ENCODE measurements at places on chromosomes 4 and X. TPM values are rescaled to one million over a fixed set of nuclear protein-coding genes. Genes with fewer than 3 reads are reported as not detected.
A peak's percentile ranks its signal among the peaks of the same experiment; 100 is the strongest.

GRCh38 chr4:184693056-184693455 is 40.8 kb downstream of the CENPU start:
- DNase-seq, result no peak

DNA sequence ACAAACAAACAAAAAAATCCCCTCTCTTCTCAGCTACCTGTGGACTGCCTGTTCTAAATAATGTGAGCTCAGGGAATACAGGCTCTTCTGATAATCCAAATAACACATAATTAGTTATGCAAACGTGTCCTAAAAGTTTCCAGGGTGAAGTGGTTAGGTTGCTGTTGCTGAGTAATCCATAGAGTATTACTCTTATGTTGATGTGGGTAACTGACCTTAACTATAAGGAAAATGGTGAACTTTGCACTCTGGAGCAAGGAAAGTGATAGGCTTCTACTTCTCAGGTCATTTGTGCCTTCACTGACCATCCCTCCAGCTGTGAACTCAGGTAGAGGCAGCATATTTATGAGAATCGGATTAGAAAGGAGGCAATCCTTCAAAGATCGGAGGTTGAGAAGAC is 19.9 kb downstream of the MSN start:
- no peak for DNase-seq

DNA sequence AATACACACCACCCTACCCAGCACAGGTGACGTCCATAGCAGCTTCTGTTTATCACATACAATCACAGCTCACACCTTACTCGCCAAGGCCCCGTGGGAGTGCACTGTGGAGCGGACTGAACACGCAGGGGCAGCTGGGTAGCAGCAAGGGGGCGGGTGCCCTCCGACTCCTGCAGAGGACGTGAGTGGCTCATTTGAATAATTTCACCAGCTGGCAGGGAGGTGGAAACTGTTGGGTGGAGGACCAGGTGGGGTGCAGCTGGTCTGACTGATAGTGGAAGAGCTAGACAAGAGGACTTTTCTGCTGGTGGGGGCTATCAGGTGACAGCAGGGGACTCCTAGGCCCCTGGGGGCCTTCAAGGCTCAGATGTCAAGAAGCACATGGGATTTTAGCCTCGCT is 16.3 kb downstream of the MAN2B2 start:
- no peak for DNase-seq

DNA sequence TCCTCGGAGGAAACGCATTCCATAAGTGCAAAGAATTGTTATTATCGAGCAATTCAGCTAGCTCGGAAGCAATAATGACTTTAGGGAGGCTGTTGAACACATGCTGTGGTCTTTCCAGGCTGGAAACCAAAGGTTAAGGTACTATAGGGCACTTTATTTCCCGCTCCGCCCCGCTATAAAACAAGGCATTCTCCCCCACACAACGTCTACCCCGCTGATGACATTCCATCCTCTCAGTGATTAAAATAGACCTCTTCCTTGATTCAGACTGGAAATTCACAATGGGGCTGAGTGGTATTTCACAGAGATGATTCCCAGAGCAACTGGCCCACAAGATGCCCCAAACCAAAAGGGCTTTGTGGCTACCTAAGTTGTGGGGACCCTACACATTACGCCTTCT is 196.4 kb downstream of the STIM2 start:
- no peak for DNase-seq

ETDB gene
- total RNA-seq, result not detected

SPANXB1 gene
- total RNA-seq, result not detected

- no peak for DNase-seq
Observed at GRCh38 chr4:186653969-186654368, 69.7 kb downstream of the FAT1 start.

DNA sequence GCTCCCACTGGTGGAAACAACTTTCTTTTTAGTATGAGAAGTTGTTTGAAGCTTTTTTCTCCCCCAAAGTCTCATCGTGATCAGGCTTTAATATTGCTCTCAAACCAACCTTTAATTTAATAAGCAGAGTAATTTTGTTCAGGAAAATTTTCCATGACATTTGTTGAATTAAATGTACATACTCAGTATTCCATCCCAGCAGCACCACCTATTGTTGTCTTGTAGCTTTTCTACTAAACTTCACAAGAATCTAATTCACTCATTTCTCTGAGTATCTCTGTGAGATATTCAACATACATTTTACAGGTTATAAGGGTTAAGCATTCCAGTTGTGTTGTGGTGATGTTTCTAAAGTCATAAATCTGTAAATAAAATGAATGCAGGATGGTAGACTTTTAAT is 218.3 kb upstream of the HAND2 start:
- DNase-seq, result no peak

DNA sequence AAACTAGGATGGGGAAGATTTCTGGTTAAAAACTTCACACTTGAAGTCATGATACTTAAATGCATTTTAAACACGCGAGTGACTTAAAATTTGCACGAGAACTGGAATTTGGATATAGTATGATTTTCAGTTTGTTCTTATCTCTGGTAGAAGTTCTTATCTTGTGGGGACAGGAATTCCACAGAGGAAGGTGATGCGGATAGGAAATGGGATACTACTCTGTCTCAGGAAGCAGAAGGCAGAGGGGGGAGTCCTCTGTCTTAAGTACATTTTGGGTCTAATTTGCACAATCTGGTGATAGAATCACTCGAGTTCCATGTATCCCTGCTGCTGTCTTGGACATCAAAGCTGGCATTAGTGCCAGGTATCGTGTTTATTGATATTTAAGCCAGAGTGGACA is 53.3 kb downstream of the TLL1 start:
- DNase-seq, result no peak

MAMLD1 gene
- 1.1 TPM for total RNA-seq

FAM236A gene
- total RNA-seq, result not detected

SOX3 gene
- not detected for total RNA-seq

GRCh38 chr4:56668267-56668666 is 12.8 kb downstream of the HOPX start:
- DNase-seq, result peak; percentile 6

DNA sequence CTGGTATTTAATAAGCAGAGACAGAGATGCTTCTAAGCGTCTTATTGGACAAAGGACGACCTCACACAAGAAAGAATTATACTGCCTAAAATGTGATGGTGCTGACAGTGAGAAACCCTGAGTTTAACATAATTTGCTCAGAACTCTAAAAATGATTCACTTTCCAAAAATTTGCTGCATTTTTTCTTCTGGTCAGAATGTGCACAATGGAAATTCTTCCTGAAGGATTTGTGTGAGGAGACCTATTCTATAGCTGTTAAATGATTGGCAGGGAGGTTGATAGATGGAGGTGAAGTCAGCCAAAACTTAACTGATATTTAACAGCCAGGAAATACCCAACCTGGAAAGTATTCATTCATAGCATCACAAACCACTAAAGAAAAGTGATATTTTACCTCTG is 1.7 kb downstream of the MAGEC3 start:
- DNase-seq, result no peak

GAGE13 gene
- not detected for total RNA-seq

PROM1 gene
- total RNA-seq, result not detected

ADAM29 gene
- total RNA-seq, result 0.41 TPM

DNA sequence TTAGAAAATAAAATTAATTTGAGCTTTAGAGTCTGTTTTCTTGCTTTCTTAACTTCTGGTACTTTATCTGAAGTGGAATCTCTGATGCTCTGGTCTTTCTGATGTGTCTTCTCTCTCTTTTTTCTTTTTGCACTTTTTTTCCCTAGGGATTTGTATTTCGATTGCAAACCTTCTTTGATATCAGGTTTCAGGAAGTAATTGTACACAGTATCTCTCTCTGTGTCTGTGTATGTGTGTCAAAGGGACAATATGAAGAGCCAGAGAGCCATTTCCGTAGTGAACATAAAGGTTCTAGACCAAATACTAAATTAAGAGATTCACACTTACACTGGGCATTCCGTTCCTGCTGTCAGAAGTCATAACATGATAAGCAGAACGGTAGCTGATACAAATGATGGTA is 325.0 kb downstream of the PCDH7 start:
- DNase-seq, result no peak

DNA sequence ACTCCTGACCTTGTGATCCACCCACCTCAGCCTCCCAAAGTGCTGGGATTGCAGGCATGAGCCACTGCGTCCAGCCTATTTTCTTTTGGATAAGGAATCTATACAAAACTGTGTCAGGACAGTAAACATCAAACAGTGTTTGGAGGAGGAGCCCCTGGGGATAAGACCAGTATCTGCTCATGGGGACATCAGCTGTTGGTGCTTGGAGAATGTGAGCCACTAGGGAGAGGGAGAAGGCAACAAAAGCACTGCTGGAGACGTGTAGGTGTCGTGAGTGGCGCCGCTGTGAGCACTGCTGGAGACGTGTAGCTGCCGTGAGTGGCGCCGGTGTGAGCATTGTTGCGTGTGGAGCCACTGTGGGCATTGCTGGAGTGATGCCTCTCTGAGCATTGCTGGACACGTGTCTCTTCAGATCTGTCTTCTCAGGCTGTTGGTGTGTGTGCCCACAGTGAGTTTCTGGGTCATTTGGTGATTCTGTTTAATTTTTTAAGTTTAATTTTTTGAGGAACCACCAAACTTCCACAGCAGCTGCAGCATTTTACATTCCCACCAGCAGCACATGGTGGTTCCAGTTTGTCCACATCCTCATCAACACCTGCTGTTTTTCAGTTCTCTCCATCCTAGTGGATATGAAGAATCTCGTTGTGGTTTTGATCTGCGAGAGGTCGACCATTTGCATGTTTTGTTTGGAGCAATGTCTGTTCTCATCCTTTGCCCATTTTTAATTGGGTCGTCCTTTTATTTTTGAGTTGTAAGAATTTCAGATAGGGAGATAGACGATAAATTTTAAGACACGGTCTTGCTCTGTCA is 19.0 kb downstream of the DGKQ start:
- no peak for DNase-seq

GRCh38 chrX:124005228-124005627 is 43.7 kb downstream of the STAG2 start:
- DNase-seq, result no peak
